T-helper 17 cell (primary cell): ENCODE measurements at places on chromosomes 11 and 22.

DNA sequence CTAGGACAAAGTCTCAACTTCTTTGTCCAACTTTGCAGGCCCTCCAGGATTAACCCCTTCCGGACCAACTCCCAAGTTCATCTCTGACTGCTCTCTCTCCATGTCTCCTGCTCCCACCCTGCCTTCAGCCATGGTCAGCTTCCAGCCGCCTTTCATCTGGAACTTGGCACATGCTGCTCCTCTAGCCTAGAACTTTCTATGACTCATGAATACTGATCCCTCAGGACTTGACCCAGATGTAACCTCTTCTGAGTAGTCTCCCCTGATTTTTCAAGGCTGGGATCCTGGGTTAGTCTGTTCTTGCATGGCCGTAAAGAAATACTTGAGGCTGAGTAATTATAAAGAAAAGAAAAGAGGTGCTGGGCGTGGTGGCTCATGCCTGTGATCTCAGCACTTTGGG, 5.2 kb upstream of the SLC15A3 start:
- DNase-seq, result no peak

DNA sequence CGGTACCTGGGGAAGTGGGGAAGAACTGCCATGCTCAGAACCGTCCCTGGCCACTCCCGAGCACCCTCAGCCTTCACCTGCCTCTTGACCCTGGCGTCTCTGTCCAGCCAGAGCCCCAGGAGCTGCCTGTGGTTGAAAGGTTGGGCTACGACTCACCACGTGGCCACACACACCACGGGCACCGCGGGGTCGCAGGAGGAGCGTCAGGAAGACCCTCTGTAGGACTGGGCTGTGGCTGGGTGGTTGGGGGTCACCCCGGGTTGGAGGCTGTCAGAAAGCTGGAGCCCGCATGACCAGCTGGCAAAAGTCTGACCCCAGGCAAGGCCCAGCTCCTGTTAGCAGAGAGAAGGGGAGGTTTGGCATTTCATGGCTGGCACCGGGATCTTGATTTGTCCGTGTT, 11.5 kb downstream of the KRTAP5-5 start:
- no peak for DNase-seq

DNA sequence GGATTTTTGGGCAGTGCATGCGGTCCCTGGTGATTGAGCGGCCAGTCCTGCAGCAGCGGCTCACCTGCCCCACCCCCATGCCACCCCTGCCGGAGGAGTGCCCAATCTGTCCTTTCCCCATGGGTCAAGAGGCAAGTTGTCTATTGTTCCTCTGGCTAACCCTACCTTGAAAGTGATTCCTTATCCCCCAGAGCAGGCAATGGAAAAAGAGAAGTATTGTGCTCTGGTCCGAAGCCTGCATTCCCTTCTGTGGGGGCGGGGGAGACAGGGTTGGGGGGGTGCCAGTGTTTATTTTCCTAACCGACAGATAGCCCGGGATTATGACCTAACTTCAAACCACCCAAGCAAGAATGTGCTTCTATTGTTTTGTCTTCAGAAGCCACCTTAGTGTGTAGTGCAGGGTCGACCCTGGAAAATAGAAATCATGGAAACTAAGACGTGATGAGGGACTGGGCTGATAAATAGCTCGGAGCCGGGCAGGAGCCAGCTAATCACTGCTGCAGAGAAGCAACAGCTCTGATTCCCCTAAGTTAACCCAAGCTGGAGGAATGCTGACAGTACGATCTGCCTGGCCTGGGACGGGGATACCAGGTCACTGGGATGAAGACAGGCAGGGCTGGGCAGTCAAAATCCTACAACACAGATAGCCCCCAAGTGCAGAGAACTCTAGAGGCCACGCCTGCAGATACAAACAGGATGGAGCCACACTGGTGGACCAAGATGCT, 38.7 kb upstream of the ATXN10 start:
- no peak for DNase-seq

DNA sequence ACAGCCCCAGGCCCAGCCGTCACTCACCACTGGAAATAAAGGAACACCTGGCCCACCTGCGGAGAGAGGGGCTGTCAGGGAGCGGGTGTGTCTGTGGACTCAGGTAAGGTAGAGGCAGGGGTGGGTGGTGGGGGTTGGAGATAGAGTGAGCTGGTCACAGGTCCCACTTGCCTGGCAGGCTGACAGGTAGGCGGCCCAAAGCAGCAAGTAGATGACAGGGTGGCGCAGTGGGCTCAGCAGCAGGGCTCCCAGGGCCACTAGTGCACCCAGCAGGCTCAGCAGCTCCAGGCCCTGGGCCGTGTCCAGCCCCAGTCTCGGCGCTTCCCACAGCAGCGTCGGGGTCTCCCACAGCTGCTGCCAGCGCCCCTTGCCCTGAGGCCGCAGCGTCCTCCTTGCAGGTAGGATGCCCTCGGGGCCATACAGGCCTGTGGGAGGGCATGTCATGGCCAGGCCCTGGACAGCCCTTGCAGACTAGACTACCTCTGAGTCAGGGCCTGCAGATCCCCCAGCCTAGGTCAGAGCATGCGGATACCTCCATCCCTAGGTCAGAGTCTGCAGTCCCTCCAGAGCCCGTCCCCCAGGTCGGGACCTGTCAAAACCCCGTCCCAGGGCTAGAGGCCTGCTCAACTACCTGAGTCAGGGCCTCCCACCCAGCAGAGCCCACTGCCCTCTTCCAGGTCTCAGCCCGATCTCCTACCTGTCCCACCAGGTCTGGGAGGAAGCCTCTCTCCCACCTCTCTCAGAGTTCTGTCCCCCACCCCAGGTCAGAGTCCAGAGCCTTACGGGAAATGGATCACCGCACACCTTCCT, 686 bp downstream of the LMF2 start:
- no peak for DNase-seq

DNA sequence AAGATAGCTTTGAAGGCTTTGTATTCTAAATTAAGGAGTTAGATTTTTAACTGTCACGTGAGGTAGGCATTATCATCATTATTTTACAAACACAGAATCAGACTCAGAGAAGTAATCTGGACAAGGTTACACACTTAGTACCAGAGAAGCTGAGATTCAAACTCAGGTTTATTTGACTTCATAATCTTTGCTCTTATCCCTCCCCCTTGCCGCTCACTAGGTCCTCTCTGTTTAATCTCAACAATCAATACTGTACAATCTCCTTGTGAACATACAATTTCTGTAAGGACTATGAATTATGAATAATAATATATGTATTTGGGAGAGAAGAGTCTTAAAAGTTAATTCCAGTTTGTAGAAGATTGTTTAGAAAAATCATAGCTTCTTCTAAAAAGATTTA, 5.2 kb upstream of the DNAJB7 start:
- no peak for DNase-seq

DNA sequence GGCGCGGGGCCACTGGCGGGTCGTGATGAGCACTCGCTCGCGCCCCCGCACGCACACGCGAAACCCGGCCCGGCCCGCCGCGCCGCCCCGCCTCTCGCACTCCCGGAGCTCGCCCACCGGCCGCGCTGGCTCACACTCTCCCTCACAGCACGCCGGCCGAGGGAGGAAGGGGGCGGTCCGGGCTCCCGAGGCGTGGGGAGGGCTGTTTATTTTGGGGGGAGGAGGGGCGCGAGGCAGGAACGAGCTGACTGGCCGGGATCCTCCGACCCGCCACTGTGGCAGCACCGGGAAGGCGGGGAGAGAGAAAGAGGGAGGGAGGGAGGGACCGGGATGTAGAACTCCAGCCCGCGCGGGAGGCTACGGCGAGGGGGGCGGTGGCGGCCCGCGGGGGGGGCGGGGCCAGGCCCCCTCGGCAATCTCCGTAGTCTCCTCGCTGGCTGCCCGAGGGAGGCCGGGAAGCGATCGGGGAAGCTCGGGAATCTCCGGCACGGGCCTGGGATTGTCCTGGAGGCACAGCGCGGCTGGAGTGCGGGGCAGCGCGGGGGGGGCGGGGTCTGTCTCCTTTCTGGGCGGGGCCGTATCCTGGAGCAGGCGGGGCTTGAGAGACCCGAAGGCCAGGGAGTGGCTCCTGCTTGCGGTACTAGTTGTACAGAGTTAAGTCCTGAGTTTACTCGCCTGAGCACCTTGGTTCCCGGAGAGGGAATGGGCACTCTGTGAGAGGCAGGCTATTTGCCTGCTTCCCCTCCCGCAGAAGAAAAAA, at the start of gene RBFOX2:
RBFOX2 (minus strand) TSS at position 179 of the 760 bp plus-strand sequence. CDS start 399 bp downstream, outside the sequence.
- DNase-seq, result peak; percentile 58

- no peak for DNase-seq
Observed at GRCh38 chr11:32597921-32598320, 14.3 kb downstream of the EIF3M start.

DNA sequence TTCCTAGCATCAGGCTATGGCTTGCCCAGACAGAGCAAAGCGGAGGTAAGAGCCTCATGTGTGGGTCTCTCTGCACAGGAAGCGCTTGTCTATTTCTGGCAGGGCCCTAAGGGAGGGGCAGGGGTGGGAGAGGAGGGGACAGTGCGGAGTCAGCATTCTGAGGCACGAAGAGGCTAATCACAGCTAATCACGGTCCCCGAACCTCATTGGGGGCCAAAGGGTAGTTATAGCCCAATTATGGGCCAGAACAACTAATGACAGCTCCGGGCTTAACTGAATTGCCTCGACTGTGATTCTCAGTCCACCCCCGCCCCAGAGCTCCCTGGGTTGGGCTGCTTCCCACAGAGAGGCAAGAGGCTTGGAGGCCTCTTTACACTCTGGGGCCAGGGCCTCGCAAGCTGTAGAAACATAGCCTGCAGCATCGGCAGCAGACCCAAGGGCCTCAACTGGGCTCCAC, 72.7 kb upstream of the PRDM11 start:
- DNase-seq, result no peak

- DNase-seq, result no peak
Observed at GRCh38 chr11:21622995-21623394, 569.9 kb upstream of the ANO5 start.

- no peak for DNase-seq
Observed at GRCh38 chr11:113736323-113736722, 30.2 kb upstream of the TMPRSS5 start.

DNA sequence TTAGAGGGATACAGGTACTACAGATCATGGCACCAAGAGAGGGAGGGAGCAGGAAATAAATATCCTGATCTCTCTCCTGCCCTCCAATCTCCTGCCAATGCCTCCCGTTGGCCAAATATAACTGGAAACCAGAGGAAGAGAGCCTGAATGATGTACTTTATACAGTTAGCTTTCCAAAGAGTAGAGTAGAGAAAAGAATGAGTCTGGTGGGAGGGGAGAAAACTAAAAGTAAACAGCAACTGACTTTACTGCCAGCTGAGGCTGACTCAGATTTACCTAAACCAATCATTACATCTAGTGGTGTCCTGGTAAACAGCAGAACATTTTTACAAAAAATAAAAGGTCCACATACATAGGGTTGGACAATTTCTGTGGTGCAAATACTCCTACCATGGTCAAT, 5.1 kb downstream of the MPZL3 start:
- no peak for DNase-seq

- no peak for DNase-seq
Observed at GRCh38 chr22:24187731-24188644, 6.7 kb downstream of the SUSD2 start.

DNA sequence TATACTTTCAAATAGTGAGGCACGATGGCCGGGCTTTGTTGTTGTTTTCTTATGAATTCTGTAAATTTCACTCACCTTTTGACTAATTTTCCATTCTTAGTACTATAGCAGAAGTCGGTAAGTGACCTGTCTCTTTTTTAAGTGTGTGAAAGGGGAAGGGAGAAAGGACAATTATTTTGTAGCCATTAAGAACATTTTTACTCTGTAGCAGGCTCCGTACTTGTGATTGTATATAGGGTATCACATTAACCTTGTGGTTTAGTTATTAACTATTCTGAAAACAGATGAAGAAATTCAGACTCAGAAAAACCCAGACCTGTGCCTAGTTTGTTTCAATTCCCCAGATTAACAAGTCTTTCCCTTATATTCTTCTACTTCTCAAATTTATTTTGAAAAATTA, 78.7 kb downstream of the CASP12 start:
- no peak for DNase-seq

GRCh38 chr11:84819537-84819936, 807.6 kb downstream of the DLG2 start:
- no peak for DNase-seq

DNA sequence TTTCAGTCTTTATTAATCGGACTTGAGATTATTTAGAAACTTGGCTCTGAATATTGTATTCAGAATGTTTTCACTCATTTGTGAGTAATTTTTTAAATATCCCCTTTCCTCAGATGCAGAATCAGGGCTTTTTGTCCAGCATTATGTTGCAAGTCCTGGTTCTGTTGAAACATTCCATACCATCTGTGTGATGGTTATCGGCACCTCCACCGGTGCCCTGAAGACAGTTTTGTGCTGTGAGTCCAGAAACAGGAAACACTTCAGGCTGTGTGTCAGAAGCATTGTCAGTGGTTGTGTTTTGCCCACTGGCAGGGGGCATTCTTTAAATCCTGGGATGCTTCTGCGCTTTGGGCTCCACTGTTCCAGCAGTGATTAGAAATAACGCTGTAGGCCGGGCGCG, 20.4 kb downstream of the CDPF1 start:
- no peak for DNase-seq

DNA sequence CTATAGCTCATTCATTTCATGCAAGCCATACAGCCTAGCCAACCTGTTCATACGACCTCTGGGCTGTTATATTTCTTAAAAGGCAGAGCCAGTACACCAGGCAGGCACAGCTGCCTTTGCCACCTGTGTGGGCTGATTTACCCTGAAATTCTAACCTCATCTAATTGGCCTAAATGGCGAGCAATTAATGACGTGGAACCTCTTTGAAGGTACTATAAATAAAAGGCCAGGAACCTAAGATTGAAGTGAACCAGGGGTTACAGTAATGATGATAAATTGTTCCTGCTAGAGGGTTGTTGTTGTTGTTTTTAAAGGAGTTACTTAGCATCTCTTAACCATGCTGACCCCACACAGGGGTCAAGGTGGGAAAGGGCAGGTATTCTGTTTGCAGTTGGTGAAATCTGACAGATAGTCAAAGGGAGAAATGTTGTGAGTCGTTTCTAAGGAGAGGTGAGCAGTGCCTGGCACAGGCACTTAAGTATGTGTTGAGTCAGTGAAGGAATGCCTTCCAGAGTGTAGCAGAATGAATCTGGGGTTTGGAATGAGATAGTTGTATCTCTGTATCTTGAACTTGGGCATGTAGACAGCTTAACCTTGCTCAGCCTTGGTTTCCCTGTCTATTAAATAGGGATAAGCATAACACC, 213.5 kb upstream of the NAV2 start:
- no peak for DNase-seq

DNA sequence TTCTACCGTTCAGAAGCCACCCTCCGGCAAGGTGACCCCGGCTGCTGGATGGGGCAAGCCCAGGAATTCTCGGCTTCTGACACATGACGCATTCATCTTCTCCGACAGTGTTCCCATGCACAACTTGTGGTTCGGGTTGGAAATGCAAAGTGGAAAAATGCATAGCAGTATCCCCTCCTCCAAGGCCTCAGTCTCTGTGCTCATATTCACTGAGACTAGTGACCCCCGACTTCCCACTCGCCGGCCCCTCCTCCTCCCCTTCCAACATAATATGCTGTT, 70.0 kb upstream of the NTM start:
- DNase-seq, result no peak
